ENCODE measurements at places on chromosomes 5 and 9.
A peak's percentile ranks its signal among the peaks of the same experiment; 100 is the strongest.

DNA sequence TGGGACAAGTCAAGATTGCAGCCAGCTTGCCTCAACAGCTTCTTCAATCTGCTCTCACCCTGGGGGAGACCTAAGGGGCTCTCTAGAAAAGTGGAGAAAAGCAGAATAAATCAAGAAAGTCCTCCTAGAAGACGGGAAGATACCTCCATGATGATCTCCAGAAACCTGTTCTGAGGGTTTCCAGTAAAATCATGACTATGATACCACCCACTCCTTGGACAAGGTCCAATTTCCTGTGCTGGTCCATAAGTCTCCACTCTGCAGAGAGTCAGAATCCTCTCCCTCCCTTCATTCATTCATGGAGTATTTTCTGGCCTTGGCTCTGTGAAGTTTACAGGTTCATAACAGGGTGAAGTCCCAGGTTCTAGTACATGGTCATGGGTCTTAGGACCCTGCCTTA lies 168.6 kb downstream of the SLC12A2 start:
- DNase-seq = no peak

DNA sequence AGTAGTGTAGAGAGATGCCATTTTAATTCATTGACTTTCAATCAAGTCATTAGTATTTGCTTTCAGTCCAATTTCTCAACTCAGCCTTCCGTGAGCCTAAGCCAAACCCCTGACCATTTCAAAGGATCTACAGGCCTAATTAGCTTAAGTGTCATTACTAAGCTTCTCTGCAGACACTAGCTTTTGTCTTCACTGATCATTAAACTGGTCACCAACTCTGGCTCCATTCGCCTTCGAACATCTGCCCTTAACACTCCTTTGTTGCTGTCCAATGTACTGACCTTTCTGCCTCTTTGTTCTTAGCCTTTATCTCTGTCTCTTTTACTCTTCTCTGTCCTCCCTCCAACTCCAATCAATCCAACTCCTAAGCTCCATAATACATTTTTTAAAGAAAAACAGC lies 299.3 kb downstream of the DIRAS2 start:
- peak; percentile 81 for DNase-seq

DNA sequence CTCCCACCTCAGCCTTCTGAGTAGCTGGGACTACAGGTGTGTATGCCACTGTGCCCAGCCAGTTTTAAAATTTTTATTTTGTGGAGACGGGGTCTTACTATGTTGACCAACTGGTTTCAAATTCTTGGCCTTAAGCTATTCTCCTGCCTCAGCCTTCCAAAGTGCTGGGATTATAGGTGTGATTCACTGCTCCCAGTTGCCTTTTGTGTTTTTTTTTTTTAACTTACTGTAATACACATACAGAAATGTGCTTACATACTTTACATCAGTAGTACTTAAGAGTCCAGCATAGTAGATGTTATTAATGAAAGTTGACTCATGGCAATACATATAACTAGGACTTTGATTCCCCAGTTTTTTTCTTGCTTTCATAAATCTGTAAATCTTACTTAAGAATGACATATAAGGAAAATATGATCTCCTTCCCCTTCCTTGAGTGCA lies 4.7 kb downstream of the MAN2A1 start:
- DNase-seq = no peak

DNA sequence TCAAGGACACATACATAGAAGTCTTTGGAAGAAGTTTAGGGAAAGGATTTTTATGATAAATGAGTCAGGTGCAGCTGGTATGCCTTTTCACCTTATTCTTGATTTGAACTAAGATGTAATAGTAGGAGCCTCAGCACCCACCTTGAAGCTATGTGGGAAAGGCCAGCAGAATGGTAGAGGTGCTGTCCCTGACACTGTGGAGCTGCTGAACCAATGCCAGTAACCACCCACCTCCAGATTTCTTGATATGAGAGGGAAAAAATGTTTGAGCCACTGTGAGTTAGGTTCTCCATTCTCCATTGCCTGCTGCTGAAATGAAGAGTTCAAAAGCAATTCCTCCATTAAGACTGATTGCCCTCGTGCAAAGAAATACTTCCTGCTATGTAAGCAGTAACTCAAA lies 12.2 kb upstream of the HMGCR start:
- no peak for DNase-seq

DNA sequence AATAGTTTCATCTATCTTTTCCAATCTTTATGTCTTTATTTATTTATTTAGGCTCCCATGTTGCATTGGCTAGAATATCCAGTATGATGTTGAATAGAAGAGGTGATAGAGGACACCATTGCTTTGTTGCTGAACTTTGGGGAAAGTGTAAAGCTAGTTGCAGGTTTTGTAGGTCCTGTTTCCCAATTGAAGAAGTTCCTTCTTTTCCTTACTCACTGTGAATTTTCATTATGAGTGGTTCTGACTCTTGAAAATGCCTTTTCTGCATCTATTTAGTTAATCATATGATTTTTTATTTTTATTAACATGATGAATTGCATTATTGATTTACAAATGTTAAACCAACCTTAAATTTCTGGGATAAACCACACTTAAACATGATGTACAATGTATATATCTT lies 58.9 kb upstream of the NR3C1 start:
- no peak for DNase-seq

GRCh38 chr5:16932401-16932800 lies 3.7 kb downstream of the MYO10 start:
- DNase-seq = no peak

DNA sequence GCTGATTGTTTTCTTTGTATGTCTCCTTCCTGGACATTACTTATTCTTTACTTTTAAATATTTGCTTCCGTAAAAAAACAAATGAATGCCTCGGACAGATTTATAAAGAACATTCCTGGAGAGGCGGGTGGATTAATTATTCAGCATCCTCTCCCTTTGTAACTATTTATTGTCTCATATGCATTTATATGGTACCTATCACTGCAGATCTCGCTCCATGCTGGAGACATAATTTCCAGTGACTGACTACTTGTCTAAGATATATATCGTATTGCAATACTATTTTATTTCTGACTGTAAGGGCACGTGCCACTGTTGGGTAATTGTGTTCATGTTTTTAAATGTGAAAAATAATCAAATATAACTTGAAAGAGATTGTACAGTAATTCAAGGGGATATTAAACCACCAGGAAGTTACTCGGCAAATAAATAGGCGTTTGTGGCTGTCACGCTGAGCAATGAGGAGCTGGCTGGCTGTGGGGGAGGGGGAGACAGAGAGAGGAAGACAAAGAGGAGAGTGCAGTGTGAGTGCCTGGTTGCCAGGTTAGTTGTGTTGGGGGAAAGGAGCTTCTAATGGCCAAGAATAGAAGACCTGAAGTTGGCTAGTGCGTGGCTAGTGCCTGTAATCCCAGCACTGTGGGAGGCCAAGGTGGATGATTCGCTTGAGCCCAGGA lies 131.8 kb upstream of the GABRP start:
- DNase-seq = no peak

GRCh38 chr5:16559702-16560101 lies 57.1 kb downstream of the RETREG1 start:
- DNase-seq = no peak

DNA sequence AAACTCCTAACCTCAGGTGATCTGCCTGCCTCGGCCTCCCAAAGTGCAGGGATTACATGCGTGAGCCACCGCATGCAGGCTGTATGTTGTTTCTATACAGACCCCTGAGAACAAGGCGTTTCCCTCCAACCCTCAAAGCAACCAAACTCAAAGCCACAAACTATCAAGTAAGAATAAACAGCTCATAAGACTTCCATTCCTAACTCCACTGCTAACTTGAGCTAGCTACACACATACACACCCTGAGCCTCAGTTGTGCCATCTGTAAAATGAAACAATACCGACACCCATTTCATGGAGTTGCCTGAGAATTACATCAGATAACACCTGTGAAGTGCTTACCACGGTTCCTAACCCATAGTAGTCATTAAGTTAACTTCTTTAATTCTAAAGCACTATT lies 70.8 kb downstream of the SERINC5 start:
- DNase-seq = no peak

DNA sequence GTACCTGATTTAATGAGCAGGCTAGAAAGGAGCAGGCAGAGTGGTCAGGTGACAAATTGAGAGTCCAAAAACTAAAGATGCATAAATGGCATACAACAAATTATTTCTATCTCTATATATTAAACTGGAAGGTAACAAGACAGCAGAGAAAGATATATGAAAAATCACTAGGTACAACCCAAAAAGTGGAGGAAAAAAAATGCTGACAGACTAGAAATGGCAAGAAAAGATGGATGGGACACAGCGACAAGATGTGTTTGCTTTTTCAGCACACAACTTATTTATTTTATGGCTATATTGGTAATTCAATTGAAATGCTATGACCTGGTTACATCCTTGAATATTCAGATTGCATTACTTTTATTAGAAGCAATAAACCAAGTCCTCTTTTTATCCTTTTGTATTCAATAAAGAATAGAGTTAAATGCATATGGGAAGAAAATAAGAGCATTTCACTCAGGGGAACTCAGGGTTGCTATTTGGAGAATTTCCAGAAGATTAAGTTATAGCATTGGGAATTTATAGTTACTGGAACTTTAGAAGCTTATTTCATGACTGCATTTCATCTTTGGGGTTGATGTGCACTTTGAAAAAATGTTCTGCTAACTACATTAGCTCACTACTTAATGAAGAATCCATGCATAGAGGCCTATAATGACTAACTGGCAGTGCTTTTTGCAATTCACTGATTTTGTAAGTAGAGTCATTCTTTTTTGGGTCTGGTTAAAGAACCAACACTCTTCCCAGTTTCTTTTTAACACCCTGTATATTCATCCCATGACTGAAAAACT lies 566.6 kb upstream of the TUSC1 start:
- no peak for DNase-seq

- no peak for DNase-seq
These were observed 157.1 kb upstream of the GDNF start for GRCh38 chr5:37996918-37997317.

GRCh38 chr5:58939664-58940063 lies 356.8 kb downstream of the RAB3C start:
- no peak for DNase-seq

GRCh38 chr9:135320331-135320730 lies 159.3 kb upstream of the PPP1R26 start:
- no peak for DNase-seq

DNA sequence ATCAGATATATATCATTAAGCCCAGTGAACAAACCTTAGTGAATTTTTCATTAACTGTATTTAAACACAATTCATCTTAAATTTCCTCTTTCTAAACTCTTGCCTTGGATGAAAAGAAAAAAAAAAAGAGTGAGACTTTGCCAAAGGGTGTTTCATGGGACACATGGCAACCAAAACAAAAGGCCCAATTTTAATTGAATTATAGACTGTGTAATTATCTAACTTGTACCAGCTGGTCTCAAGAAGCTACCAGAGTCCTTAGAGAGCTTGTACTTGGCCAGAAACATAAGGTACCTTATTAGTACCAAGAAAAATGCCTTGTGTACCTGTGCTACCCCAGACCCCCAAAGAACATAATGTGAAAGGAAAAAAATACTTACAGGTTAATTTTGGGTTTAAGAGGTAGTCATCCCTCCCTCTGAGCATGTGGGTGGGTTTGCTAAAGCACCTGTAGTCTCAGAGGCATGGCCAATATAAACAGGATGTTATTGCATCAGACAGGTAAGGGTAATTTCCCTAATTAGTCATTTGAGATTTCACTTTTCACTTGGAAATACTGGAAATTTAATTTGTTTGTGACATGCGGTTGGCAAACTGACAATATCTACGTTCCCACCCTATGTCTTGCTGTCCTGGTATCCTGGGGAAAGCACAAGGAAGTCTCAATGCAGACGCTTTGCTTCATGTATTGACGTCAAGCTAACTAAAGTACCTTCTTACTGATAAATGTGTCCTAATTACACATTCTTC lies 90.1 kb downstream of the SNCAIP start:
- DNase-seq = no peak

DNA sequence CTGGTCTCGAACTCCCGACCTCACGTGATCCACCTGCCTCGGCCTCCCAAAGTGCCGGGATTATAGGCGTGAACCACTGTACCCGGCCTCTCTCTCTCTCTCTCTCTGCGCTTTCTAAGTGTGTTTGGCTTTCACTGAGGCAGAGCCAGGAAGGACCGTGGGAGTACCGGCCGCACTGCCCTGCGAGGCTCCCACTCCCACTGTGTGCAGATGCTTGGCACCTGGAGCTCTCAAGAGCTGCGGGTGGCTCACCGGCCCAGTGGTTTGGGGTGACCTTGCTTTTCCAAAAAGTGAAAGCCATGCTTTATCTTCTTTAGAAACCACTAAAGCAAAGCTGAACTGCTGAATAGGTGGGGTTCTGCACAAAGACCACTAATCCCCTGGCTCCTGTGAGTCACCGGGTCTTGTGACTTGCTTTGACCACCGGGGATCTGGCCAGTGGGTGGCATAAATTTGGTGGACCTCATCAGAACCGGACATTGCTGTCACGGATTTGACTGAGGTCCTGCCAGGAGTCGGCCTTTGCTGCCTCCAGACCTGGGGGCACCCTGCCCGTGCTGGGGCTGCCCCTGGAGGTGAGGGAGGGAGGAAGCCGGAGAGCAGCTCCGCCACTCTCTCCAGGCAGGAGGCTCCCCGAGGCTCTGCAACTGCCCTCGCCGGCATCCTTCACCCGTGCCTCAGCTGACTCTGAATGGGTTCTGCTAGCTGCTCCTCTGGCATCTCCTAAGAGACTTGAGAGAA lies 228.9 kb downstream of the FANCC start:
- DNase-seq = no peak

GRCh38 chr9:129341171-129341986 lies 163.3 kb upstream of the IER5L start:
- DNase-seq = no peak

DNA sequence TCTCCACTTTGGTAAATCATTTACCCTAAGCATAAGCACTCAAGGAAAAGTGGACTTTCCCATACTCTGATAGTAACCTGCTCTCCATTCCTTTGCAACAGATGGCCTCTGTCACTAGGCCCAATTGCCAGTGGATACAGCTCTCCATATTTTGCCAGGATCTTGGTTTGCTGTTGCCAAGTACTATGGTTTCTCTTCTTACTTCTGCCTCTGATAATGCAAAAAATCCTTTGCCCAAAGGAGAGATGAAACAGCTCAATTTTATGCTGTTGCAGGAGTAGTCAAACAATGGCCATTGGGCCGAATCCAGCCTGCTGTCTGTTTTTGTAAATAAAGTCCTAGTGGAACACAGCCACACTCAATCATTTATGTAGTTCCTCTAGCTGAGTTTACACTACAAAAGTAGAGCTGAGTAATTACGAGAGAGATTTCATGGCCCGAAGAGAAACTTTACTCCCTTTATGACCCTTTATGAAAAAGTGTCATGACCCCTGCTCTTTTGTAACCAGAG lies 92.5 kb downstream of the HTR4 start:
- DNase-seq = no peak

DNA sequence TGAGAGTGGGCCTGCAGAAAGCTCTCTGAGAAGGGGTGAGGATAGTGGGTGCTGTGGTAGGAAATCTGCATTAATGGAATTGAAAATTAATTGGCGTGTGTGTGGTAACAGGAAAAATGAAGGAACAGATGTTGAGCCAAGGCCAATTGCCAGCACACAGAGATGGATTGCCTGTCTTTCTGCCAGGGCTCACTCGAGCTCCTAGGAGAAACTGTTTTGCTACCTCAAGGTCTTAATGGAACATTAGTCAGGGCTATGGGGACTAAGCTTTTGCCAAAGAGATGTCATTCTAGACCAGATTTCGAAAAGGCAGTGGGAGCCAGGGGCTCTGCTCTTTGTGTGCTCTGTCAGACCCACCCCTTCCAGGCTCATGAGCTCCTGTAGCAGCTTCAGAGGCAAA lies 124.0 kb upstream of the EFNA5 start:
- no peak for DNase-seq

Measured in WERI-Rb-1 (cell line).